ENCODE measurements at places on chromosomes 12 and 14. TPM values are rescaled to one million over a fixed set of nuclear protein-coding genes. Genes with fewer than 3 reads are reported as not detected.

- DNase-seq: no peak
Observed at GRCh38 chr12:118494776-118495175, 118.4 kb downstream of the SUDS3 start.

Gene CDKN3
- total RNA-seq: 7.7 TPM

- no peak for DNase-seq
Observed at GRCh38 chr14:54672688-54673087, 105.8 kb downstream of the SAMD4A start.

DNA sequence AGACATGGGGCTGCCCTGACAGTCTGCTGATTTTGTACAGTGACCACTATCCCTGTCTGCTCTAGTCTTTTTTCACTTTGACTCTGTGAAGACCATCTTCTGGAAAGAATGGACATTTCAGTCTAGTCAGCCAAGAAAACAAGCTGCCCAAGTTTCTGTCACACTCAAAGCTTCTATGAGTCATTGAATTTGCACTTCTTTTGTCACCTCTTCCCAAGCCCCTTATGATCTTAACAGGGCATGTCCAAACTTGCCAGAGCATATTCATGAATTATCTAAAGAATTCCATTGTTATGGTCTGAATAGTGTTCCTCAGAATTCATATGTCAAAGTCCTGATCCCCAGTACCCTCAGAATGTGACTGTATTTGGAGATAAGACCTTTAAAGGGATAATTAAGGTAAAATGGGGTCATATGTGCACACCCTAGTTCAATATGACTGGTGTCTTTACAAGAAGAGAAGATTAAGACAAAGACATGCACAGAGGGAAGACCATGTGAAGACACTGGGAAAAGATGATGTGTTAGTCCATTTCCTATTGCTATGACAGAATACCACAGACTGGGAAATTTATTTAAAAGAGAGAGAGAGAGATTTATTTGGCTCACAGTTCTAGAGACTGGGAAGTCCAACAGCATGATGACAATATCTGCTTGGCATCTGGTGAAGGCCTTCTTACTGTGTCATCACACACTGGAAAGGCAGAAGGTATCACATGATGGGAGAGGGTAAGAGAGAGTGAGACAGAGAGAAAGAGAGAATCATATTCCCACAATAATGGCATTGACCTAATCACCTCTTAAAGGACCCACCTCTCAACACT lies 242.6 kb downstream of the BTG1 start:
- DNase-seq: no peak

DNA sequence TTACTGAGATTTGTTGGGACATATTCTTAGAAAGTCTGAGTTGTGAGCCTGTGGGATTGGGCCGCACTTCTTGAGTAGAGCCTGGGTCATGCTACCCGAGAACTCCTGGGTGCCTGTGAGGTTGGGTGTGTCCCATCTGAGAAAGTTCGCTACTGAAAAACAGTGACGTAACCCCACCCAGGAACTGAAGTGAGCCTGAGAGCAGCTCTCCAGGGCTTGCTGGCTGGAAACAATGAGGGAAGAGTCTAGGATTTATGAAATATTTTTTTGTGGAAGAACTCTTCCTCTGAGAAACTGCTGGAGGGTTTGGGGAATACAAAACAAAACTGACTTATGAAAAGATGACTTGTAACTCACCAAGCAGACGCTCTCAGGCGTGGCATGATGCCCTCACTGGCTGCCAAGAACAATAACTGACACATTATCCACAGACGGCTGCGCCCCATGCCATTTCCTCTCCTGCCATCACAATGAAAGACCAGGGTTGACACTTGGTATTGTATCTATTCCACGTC lies 69.2 kb downstream of the RASSF3 start:
- peak; percentile 68 for DNase-seq

DNA sequence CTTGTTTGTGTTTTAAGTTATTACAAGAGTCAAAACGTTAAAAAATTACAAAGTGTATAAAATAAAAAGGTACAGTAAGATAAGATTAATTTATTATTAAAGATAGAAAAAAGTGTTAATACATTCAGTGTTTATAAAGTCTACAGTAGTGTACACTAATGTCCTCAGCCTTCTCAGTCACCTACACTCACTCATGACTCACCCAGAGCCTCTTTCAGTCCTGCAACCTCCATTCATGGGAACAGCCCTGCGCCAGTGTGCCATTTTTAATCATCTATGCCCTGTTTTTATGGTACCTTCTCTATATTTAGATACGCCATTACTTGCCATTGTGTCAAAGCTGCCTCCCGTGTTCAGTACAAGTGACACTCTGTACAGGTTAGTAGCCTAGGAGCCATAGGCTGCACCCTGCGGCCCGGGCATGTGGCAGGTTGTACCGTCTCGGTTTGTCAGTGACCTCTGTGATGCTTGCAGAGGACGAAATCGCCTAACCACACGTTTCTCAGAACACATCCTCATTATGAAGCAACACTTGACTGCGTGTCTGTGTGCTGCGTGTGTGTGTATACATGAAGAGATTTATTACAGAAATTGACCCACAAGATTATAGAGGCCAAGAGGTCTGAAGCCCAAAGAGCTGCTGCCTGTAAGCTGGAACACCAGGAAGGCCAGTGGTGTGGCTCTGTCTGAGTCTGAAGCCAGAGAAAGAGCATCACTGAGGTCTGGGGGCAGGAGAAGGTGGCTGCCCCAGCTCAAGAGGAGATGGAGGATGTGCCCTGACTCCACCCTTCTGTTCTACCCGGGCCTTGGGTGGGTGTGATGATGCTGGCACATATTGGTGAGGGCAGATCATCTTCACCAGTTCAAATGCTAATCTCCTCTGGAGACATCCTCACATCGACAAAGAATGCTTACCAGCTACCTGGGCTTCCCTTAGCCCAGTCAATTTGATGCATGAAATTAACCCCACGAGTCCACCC lies 116.6 kb upstream of the C14orf180 start:
- no peak for DNase-seq

Gene IL26
- not detected for total RNA-seq

Gene TOMM20L
- not detected for total RNA-seq

- no peak for DNase-seq
Observed at GRCh38 chr12:31260840-31261239, 65.1 kb downstream of the SINHCAF start.

DNA sequence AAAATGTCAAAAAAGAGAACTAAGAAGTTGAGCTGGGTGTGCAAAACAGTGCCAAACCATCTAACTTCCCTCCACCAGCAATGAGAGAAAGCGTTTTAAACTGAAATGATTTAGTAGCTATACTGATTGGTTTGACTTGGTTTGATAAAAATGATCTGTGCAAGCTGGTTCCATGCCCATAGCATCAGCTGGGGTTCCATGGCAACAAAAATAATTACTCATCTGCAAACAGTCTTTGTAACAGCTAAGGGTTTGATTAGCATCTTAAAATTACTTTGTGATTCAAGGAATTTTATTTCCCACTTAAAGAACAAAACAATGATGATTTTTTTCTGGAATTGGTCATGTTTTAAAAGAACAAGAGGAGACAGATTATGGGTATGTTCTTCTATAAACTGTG lies 15.0 kb upstream of the BICD1 start:
- DNase-seq: no peak

- DNase-seq: no peak
Observed at GRCh38 chr14:80549141-80549540, 337.8 kb upstream of the DIO2 start.

DNA sequence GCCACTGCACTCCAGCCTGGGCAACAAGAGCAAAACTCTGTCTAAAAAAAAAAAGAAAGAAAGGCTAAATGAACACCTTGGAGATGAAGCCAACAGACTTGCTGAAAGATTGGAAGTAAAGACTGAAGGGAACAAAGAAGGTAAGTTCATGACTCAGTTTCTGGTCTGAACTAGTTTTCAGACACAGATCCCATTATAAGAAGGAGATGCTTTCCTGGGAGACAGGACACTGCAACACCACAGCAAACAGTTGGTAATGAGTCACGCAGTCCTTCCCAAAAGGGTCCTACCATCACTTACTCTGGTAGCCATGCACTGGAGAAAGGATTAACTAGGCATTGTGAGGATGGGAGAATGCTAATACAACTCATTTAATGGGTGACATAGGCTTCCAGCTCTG lies 97.2 kb downstream of the SSPN start:
- DNase-seq: no peak

DNA sequence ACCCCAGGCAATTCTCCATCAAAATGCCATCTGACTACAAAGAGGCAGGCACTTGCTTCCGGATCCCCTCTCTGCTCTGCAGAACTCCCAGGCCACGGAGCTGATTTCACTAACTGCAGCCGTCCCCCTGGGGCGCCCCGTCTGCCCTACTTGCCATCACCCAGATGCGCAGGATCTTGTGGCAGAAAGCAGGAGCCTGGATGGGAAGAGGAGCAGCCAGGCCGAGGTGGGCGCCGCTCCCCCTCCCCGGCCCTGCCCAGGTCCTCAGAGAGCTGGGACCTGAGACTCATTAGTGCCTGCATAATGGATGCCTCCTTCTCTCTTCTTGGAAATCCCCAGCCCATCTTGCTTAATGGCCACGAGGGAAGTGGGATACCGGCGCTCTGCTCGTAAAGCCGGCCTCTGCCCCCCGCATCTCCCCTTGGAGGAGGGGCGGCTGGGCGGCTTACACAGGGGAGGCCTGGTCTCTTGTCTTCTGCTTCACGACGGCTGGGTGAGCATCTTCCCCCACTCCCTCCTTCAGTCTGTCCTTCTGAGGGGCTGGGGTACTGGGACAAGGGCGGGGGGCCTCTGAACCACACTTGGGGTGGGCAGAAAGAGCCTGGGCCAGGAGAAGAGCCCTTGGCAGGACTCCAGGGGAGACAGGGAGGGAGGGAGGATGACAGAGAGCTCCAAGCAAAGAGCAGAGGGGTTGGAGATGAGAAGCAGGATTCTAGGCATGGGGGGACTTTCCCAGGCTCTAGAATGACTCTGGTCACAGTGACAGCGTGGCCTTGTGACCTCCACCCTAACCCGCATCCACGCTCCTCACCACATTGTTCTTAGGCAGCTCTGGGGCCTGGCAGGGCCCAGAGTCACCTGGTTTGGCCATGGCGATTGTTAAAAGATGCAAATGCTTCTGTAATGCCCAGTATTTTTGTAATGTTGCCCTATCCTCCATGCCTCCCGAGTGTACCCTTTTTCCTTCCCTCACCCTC lies 19.4 kb upstream of the EML1 start:
- DNase-seq: no peak

Gene AMDHD1
- total RNA-seq: 0.67 TPM

GRCh38 chr12:132555686-132556085 lies 54.7 kb downstream of the LRCOL1 start:
- no peak for DNase-seq

GRCh38 chr12:76375939-76376338 lies 27.7 kb upstream of the BBS10 start:
- DNase-seq: no peak

GRCh38 chr12:75666126-75666938 lies 154.9 kb upstream of the KRR1 start:
- DNase-seq: peak; percentile 10

DNA sequence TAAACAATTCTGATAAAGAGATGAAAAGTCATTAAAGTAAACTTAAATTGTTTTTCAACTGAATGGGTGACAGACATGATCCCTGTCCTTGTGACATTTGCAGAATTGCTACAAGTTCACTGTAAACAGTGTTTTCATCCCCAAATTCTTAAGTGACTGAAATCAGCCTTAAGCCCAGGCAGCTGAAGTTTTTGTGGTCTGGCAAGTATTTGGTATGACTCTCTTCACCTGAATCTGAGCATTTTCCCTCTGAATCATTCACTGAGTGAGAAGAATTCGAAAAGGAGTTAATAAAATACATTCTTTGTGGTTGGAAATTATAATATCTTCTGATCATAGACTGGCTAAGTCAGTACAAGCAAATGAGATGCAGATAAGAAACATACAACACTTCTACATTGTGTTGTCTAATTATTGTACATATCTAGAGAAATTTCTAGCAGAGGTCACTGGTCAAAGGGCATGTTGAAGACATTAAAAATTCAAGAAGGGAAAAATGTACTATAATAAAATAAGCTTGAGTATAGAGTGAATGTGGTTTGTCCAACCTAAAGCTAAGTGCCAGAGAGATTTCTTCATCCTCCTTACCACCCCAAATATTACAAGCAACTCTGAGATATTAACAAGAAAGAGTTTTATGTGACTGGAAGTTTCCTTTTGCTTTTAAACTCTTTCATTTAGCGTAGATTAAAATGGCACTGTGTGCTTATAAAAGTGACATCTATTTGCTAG lies 177.8 kb upstream of the DIO2 start:
- DNase-seq: peak; percentile 86

GRCh38 chr12:127060933-127061332 lies 1206.0 kb upstream of the TMEM132C start:
- DNase-seq: no peak

Gene METTL17
- 83.2 TPM for total RNA-seq

GRCh38 chr12:509500-509899 lies 49.8 kb downstream of the B4GALNT3 start:
- peak; percentile 23 for DNase-seq

DNA sequence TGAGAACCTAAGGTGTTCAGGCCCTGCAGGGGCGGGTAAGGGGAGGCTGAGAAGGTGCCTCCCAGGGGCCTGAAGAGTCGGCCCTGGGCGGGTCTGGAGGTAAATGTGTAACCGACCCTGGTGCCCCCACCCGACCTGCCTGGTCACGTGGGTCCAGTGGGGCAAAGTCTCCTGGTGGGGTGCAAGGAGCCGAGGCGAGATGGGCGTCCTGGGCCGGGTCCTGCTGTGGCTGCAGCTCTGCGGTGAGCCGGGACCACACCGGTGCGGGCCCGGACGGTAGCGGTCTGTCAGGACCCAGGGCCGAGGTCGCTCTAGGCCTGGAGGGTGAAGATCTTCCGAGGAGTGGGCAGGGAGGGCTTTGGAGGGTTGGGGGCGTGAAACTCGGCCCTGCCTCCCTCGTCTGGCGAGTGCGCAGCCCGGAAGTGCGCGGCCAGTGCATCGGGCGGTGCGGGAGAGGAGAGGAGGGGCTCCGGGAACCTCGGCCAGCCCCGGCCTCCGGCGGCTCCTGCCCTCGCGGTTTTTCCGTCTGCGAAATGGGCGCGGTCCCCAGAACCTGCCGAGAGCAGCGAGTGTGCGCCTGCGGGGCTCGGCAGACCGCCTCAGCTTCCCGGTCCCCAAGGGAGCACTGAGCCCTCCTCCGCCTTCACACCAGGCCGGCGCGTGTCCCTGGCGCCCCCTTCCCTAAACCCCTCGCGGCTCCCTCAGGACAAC lies at the start of gene AMN:
Gene AMN (plus strand): TSS at position 174 of the 711 bp plus-strand sequence. CDS start 26 bp downstream, at position 200.
- DNase-seq: no peak

DNA sequence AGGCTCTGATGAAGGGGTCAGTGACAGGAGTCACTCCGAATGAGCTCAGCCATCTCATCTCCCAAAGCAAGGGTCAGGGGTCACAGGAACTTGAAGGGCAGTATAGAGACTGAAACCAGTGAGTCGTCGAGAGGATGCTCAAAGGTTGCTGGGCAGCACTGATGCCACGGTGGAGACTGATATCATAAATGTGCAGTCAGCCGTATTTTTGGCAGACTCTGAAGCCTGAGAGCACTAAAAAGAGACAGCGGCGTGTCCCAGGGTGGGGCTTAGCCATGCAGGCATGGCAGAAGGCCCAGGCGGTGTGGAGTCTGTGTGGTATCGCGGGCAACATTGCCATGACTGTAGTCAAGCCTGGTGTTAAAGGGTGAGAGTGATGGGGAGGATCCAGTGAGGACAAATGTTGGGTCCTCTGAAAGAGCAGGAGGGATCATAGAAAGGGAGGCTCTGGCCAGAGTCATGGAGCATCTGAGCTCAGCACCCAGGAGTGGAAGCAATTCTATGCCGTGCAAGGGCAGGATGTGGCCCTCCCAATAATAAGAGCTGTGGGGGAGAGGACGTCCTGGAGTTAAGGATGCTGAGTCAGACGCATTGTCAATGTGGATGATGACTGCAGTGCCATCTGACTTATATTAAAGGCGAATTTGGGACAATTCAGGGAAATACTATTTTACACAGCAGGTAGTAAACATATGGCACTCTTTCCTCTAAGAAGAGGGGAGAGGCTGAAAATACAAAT lies 241.2 kb upstream of the FKBP4 start:
- no peak for DNase-seq

Gene IQSEC3
- total RNA-seq: 4.0 TPM

Gene TMEM121
- 10.1 TPM for total RNA-seq

Data from kidney epithelial cell (primary cell).